ENCODE measurements at places on chromosomes 4 and X.

DNA sequence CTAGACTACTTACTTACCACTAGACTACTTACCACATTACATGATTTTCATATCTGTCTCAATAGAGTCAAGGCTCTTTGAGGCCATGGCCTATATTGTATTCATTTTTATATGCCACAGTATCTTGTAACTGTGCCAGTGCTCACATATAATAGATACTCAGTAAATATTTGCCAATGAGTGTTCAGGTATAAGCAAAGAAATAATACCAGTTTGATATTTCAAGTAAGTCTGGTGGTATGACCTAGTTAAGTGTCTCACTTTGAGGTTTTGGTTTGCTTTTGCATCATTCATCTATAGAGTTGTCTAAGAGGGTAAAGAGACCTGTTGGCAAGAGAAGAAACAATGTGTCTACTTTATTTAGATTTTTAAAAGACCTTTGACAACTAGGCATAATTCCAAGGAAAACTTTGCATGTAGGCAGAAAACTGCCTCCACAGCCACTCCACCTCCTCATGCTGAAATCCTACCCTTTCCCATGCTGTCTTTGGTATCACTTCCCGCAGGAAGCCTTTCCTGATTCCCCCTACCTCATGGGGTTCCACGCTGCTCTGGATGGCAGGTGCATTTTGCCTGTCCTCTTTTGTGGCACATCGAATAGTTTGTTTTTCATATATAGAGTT, 91.3 kb upstream of the KLHL13 start:
- no peak for DNase-seq

- no peak for DNase-seq
These were observed 7.3 kb downstream of the FGFBP2 start for GRCh38 chr4:15955670-15956069.

GRCh38 chr4:88672987-88673386, 24.6 kb downstream of the NAP1L5 start:
- DNase-seq = no peak

DNA sequence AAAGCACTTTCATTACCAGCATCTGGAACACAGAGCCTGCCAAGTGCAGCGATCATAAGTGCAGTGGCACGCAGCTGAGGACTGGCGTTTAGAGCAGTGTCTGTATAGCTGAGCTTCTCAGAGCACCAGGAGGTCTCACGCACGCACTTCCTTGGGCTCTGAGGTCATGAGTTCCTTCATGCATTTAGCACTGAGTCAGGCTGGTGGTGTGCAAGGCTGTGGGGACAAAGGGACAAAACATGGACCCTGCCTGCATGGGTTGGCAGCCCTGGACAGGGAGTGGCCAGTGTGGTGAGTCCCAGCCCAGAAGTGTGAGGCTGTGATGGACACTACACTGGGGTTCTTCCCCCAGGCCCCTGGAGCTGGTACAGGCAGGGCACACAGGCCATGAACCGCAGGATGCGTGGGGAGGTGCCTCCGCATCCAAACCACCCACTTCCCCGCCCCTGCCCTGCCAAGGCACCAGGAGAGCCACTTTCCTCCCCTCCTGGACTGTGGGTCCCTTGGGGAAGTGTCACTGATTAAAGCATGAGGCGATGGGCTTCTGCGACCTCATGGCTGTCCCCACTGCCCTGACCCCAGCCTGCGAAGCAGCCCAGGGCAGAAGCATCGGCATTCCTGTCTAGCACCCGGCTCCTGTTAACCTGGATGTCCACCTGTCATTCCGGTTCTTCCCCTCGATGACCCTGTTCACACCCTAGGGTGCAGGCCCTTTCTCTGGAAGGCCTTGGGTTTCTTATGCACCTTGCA, 37.2 kb upstream of the GPR78 start:
- DNase-seq = no peak

All from stimulated activated CD8-positive, alpha-beta memory T cell treated with anti-CD3 and anti-CD28 coated beads, Interleukin-2, amount 100 ng/mL, for 1 hour (primary cell).